Mesothelial cell of epicardium (in vitro differentiated cells): ENCODE measurements at places on chromosomes 2 and 18. TPM values are rescaled to one million over a fixed set of nuclear protein-coding genes. Genes with fewer than 3 reads are reported as not detected.

DNA sequence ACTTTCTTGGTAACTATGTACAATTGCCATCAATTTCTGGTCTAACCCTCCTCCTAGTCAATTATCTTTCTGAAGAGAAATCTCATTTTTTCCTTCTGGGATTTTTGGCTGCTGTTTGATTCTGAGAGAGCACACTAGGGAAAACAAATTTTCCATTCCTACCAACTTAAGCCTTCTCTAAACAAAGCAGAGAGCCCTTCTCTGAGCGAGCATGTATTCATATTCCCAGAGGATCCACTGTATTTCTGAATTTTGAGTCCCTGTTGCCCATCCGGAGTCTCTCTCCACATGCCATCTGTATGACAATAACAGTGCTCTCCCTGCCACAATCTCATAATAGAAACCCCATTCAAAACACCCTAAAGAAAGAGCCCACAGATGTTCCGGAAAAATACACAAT is 78.5 kb downstream of the MAIP1 start:
- no peaks in the 10 kb centered on the region for H3K36me3 ChIP-seq
- DNase-seq, result no peak
- no peak overlapping the region for H3K4me3 ChIP-seq
- no peaks in the 10 kb centered on the region for H3K27me3 ChIP-seq
- no peak overlapping the region for H3K27ac ChIP-seq

DNA sequence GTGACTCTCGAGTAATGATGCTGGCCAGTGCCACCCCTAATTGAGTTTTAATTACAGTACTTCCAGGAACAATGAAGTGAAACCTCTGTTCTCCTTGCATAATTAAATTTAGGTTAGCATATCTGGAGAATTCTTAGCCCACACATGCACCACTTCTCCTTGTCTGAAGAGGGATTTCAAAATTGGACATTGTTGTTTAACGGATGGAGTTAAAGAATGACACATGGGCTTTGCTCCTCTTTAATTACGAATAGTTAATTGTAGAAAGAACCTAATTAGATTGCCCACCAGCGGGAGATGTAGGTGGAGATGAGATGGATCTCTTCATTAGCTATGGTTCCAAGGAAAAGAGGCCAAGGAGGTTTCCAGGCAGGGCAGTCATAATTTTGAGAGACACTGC is 33.1 kb upstream of the EN1 start:
- no peak overlapping the region for H3K27ac ChIP-seq
- DNase-seq, result no peak
- no peak overlapping the region for H3K4me3 ChIP-seq
- peaks cover 89% of the 10 kb centered on the region for H3K27me3 ChIP-seq
- H3K4me1 ChIP-seq, result peaks cover 2% of the 10 kb centered on the region

GRCh38 chr2:30177956-30178355 is 31.1 kb downstream of the YPEL5 start:
- H3K4me3 ChIP-seq, result no peak overlapping the region
- H3K27me3 ChIP-seq, result peaks cover 7% of the 10 kb centered on the region
- DNase-seq, result no peak
- H3K4me1 ChIP-seq, result no peaks in the 10 kb centered on the region

- peaks cover 8% of the 10 kb centered on the region for H3K4me1 ChIP-seq
- H3K4me3 ChIP-seq, result no peak overlapping the region
- H3K27ac ChIP-seq, result no peak overlapping the region
Measured at GRCh38 chr2:10867692-10868420, 43.9 kb upstream of the KCNF1 start.

DNA sequence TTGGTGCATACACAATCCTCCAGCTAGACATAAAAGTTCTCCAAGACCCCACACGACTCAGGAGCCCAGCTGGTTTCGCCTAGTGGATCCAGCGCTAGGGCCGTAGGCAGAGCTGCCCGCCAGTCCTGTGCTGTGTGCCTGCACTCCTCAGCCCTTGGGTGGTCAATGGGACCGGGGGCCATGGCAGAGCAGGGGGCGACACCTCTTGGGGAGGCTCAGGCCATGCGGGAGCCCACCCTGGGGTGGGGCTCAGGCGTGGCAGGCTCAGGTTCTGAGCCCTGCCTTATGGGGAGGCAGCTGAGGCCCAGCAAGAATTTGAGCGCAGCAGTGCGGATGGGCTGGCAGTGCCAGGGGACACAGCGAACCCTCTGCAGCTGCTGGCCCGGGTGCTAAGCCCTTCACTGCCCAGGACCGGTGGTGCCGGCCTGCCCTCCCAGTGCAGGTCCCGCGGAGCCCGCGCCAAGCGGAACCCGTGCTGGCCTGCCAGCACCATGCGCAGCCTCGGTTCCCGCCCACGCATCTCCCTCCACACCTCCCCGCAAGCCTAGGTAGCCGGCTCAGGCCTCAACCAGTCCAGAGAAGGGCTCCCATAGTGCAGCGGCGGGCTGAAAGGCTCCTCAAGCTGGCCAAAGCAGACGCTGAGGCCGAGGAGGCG is 1566.6 kb upstream of the SLC39A10 start:
- H3K36me3 ChIP-seq, result no peaks in the 10 kb centered on the region
- H3K27ac ChIP-seq, result no peak overlapping the region
- DNase-seq, result no peak
- H3K4me1 ChIP-seq, result peaks cover 25% of the 10 kb centered on the region

DNA sequence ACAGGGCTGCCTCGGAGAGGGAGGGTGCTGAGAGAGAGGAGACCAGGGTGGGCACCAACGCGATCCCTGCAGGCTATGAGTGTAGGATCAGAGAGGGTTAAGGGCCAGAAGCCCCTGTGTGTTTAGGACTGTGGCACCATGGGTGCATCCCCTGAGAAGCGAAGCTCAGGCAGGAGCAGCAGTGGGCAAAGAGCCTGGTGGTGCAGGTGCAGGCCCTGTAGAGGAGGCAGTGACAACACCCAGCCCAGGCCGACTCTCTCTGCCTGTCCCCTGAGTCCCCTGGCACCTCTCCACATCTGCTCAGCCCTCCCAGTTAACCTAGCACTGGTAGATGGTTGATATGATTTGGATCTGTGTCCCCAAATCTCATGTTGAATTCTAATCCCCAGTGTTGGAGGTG is 139.8 kb downstream of the RNF152 start:
- H3K27ac ChIP-seq, result no peak overlapping the region
- H3K4me1 ChIP-seq, result peaks cover 6% of the 10 kb centered on the region
- no peaks in the 10 kb centered on the region for H3K27me3 ChIP-seq
- no peaks in the 10 kb centered on the region for H3K36me3 ChIP-seq
- H3K4me3 ChIP-seq, result no peak overlapping the region

DNA sequence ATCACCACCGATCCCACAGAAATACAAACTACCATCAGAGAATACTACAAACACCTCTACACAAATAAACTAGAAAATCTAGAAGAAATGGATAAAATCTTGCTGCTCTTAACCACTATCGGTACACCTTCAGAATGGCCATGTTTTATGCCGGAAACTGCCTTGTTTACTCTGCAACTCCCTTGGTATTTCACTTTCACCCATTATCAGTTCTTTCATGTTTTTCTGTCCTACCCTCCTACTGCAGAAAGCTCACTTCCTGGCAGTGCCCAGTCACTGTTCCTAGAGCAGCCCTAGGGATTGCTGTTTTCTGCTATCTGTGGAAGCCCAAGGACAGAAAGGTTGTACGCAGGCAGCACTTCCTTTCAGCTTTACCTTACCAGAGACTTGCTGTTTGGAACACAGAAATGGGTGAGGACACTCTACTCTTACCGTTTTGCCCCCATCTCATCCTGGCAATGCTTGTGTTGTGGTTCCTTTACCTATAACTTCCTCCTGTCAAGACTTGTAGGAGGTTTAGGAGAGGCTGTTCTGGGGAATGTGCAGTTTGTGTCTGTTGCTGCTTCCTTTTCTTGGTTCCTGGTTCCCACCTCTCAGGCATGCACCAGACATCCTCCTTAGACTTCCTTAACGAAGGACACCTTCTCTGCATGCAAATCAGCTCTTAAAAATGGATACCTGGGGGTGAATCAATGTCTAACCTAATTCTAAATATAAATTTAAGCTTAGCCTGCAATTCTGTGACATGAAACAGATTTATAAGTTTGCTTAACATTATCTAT is 394.4 kb downstream of the SPAG16 start:
- H3K36me3 ChIP-seq, result no peaks in the 10 kb centered on the region
- no peaks in the 10 kb centered on the region for H3K27me3 ChIP-seq
- no peaks in the 10 kb centered on the region for H3K4me1 ChIP-seq
- H3K4me3 ChIP-seq, result no peak overlapping the region
- no peak for DNase-seq
- no peak overlapping the region for H3K27ac ChIP-seq

DNA sequence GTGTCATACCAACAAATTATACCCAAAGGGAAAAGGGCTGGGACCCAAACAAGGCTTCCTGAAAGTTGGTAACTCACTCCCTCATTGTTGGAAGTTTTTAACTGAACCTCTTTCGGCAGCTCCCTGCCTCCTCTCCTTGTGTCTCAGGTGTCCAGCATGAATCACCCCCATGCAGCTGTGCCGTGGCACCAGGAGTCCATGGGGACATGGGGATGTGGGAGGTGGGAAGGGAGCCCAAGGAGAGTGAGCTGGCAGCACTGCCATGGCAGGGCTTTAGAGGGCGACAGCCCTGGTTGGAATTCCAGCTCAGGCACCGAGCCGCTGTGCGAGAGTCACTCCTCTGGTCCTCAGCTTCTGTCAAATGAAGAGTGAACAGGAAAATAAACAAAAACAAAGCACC is 12.5 kb upstream of the GYPC start:
- H3K4me3 ChIP-seq, result no peak overlapping the region
- H3K36me3 ChIP-seq, result no peaks in the 10 kb centered on the region
- DNase-seq, result no peak
- no peaks in the 10 kb centered on the region for H3K4me1 ChIP-seq
- H3K27ac ChIP-seq, result no peak overlapping the region

DNA sequence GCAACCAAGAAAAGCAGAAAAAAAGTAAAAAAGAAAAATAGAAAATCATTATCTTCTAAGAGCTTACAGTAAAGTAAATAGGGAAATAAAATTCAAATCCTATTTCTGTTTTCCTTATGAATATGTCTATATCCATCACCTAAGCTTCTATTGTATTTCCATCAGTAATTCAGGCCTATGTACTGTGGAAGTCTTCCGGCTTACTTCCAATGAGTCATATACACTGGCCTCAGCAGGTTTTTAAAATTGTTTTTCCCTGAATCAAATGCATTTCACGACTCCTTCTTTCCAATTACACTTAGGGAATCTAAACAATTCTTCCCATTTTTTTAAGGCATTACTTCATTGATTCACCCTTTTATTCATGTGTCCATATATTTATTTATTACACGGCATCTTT is 164.7 kb downstream of the CCDC102B start:
- no peak overlapping the region for H3K27ac ChIP-seq
- no peaks in the 10 kb centered on the region for H3K36me3 ChIP-seq
- no peaks in the 10 kb centered on the region for H3K27me3 ChIP-seq
- no peak overlapping the region for H3K4me3 ChIP-seq
- H3K4me1 ChIP-seq, result no peaks in the 10 kb centered on the region

GRCh38 chr18:25187521-25188192 is 164.3 kb downstream of the ZNF521 start:
- peaks cover 9% of the 10 kb centered on the region for H3K4me1 ChIP-seq
- H3K36me3 ChIP-seq, result no peaks in the 10 kb centered on the region
- H3K4me3 ChIP-seq, result no peak overlapping the region
- H3K27me3 ChIP-seq, result no peaks in the 10 kb centered on the region

DNA sequence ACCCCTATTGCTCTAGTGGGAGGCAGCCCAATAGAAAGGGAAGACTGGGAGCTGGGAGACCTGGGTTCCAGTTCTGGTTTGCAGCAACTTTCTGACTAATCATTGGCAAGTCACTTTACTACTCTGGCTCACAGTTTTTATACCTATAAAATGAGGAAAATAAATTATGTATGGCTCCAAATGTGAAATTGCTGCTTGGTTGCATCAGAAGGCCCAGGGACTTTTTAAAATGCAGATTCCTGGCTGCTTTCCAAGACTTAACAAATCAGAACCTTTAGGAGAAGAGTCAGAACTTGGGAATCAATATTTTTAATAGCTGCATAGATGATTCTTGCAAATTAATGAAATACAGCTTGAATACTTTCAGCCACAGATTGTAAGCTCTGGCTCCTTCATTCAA is 943.9 kb downstream of the EPHA4 start:
- no peaks in the 10 kb centered on the region for H3K4me1 ChIP-seq
- no peak for DNase-seq
- peaks cover 8% of the 10 kb centered on the region for H3K27me3 ChIP-seq

GRCh38 chr2:167054881-167055280 is 166.6 kb downstream of the XIRP2 start:
- DNase-seq, result no peak
- no peak overlapping the region for H3K4me3 ChIP-seq
- H3K27ac ChIP-seq, result no peak overlapping the region
- no peaks in the 10 kb centered on the region for H3K27me3 ChIP-seq
- peaks cover 17% of the 10 kb centered on the region for H3K4me1 ChIP-seq

- no peak for DNase-seq
- no peaks in the 10 kb centered on the region for H3K27me3 ChIP-seq
- H3K27ac ChIP-seq, result no peak overlapping the region
Measured at GRCh38 chr2:9248363-9248762, 41.8 kb downstream of the ASAP2 start.

GRCh38 chr2:234611209-234611608 is 114.3 kb upstream of the ARL4C start:
- no peaks in the 10 kb centered on the region for H3K27me3 ChIP-seq
- no peak for DNase-seq
- no peak overlapping the region for H3K27ac ChIP-seq
- no peak overlapping the region for H3K4me3 ChIP-seq

DNA sequence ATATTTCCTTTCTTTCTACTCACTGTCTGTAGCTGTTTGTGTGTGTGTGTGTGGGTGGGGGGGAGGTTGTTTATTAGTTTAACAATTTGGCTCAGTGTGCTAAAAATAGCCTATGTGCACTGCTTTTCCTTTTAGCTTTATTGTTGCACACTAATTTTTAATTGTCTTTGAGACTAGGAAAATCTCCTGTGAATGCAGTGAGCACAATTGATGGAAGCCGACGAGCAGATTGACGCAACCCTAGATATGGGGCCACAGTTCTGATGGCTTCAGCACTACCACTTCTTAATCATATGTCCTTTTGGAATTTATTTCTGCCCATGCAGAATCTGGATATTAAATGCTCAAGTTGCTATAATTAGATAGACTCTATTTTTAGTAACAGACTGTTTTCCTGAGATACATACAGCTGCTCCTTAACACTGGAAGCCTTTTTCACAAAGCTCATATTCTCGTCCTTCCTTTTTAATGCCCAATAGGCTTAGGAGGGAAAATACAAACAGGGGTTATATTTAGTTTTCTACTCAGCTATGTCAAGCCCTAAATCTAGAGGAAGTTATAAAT is 109.1 kb downstream of the IRS1 start:
- H3K27ac ChIP-seq, result peak overlapping the region; percentile 76
- H3K27me3 ChIP-seq, result no peaks in the 10 kb centered on the region
- no peak for DNase-seq
- no peaks in the 10 kb centered on the region for H3K36me3 ChIP-seq

- no peaks in the 10 kb centered on the region for H3K27me3 ChIP-seq
- no peaks in the 10 kb centered on the region for H3K36me3 ChIP-seq
- no peak for DNase-seq
- no peak overlapping the region for H3K4me3 ChIP-seq
- H3K4me1 ChIP-seq, result no peaks in the 10 kb centered on the region
Measured at GRCh38 chr18:5738526-5738925, 156.8 kb downstream of the TMEM200C start.

The CACNB4 gene
- 3.3 to 4.1 TPM (median 3.5 TPM) in 3 replicates for total RNA-seq

The DSC3 gene
- total RNA-seq, result 29.1 to 32.6 TPM (median 30.9 TPM) in 3 replicates

The UGT1A5 gene
- total RNA-seq, result not detected in 3 replicates

The CDCA7 gene
- 17.6 to 20.2 TPM (median 18.3 TPM) in 3 replicates for total RNA-seq

The KIF5C gene
- total RNA-seq, result 1.3 to 2.3 TPM (median 1.3 TPM) in 3 replicates

The NT5DC4 gene
- total RNA-seq, result not detected in 3 replicates
